ENCODE measurements at places on chromosomes 11 and 22.
A peak's percentile ranks its signal among the peaks of the same experiment; 100 is the strongest.

- no peak for DNase-seq
These were observed 13.1 kb downstream of the OR10W1 start for GRCh38 chr11:58254936-58255335.

DNA sequence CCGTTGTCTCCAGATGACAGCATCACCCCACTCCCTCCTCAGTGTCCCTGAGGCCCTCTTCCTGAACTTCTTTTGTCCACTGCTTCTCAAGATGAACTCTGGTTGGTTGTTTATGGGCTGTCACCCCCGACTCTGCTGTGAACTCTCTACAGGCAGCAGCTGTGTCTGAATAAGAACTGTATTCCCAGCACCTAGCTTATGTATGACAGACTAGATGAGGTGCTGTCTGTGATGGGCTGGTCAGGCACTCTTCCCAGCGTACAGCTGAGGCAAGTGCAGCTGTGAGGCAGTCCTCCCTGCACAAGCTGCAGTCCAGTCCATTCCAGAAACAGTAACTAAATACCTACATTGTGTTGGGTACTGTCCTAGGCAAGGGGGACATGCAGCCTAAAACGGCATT lies 111.4 kb upstream of the PITPNB start:
- DNase-seq: no peak

DNA sequence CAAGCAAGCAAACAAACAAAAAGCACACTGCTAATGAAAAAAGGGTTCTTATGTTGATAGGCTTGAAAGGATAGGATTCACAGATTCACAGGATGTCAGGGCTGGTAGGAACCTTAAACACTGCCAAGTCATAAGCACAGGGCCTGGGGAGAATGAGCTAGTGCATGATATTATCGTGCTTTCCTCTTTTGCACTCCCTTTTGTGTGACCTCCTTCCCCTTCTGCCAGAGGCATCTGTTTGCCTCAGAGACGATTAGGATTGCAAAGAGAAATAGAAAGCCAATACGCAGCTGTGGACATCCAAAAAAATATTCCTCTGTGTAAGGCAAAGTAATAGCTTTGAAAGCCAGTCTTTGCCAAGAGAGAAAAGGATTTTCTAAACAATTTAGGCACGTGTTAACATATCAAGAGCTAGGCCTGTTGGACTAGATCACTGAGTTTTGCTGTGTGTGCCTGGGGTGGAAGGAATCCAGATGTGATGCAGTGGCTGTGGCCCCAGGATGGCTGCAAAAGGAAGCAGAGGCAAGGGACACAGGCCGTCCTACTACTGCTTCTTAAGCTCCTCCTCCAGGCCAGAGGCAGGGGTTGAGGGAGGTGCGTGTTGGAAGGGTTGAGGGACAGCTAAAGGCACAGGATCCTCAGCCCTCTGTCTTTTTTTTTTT lies 30.6 kb downstream of the MCHR1 start:
- DNase-seq: no peak

DNA sequence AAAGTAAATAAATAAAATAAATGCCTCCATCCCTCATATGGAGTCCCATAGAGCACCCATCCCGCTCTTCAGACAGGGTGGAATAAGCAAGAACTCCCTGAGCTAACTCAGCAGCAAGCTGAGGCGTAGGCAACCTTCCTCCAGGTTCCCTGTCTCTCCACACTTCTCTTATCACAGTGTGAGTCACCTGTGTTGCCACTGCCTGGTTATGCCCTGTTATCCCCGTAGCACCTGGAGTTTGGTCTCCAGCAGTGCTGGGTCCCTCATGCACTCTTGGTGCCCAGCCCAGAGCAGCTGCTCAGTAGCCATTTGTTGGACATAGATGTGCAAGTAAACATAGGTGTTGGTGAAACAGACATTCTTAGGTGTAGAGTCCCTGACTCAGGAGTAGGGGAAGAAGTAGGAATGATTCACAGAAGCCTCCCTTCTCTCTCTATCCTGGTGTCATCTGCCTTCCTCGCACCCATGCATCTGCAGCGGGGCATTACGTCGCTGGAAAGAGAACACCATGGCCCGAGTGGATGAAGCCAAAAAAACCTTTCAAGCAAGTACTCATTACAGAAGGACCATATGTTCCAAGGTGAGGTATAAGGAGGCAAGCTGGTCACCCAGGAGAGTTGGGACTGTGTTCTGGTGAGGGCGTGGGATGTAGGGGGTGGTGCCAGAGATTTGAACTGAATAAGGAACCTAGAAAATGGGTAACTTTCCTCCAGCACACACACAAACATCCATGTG lies 56.0 kb downstream of the PISD start:
- DNase-seq: no peak

- no peak for DNase-seq
These were observed 473.0 kb downstream of the BRD1 start for GRCh38 chr22:49354516-49355210.

GRCh38 chr11:9090488-9091043 lies 833 bp downstream of the SCUBE2 start:
- DNase-seq: no peak

DNA sequence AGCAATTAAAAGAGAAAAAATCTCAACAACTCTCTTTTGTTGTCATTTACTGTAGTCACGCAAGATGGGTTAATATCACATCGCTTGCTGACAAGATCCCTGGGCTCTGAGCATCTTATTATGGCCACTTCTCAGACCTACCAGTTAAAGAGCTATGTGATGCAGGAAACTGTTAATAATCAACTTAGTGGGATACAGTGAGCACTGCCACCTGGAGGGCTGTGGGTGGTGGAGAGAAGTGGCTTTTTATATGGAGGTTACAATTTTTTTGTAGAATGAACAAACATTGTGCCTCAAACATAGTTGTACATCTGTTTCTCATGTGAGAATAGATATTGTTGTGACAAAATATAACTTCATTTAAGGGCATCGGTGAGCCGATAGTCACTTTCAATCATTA lies 181.0 kb downstream of the TENM4 start:
- no peak for DNase-seq

GRCh38 chr11:43172477-43172876 lies 139.3 kb upstream of the API5 start:
- no peak for DNase-seq

- DNase-seq: no peak
These were observed 206.1 kb downstream of the PGR start for GRCh38 chr11:100923555-100923954.

GRCh38 chr11:86706338-86707131 lies 34.1 kb upstream of the ME3 start:
- no peak for DNase-seq

GRCh38 chr11:65308281-65308891 lies 6.3 kb upstream of the CDC42EP2 start:
- DNase-seq: no peak

- DNase-seq: peak; percentile 83
These were observed 53.0 kb upstream of the RDX start for GRCh38 chr11:110349138-110349996.

DNA sequence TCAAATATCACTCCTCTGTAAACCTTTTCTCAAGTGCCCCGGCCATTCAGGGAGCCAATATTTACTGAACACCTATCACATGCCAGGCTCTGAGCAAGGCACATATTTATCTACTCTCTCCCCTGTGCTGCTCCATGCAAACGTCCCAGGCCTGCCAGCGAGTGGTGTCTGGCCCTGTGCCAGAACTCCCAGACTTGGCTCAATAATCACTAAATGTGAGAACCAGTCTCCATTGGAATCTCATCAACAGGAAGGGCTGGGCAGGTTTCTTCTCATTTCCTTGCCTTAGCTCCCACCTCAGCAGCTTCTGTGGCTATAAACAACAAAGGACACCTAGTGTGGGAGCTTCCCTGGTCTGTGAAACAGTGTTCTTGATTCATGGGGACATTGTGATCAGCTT lies 21.7 kb downstream of the RASSF10 start:
- no peak for DNase-seq

DNA sequence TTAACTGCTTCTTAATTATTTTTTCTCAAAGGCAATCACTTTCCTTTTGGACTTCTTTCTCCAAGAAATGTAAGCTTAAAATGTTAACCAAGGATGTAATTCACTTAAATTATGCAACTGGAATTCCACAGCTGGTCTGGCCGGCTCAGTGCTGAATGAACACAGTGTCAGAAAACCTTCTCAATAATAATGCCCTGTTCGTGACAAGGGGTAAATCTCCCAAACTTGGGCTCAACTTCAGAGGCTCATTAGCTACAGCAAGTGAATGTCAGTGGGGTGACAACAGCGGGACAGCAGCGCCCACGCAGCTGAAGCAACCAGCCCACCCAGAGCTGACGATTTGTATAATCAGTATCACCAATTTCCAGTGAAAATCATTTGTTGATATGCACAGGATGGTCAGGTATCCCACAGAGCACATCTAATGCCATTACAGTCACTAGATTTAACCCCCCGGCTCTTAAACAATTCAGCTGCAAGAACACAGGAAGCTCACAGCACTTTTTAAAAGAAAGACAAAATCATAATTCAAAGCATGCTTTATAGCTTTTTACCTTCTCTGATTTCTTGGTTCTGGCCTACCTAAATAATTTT lies 704.8 kb downstream of the DLG2 start:
- no peak for DNase-seq

GRCh38 chr11:122071709-122072202 lies 44.3 kb downstream of the BLID start:
- no peak for DNase-seq

GRCh38 chr11:12526789-12527188 lies 147.4 kb upstream of the TEAD1 start:
- DNase-seq: no peak

DNA sequence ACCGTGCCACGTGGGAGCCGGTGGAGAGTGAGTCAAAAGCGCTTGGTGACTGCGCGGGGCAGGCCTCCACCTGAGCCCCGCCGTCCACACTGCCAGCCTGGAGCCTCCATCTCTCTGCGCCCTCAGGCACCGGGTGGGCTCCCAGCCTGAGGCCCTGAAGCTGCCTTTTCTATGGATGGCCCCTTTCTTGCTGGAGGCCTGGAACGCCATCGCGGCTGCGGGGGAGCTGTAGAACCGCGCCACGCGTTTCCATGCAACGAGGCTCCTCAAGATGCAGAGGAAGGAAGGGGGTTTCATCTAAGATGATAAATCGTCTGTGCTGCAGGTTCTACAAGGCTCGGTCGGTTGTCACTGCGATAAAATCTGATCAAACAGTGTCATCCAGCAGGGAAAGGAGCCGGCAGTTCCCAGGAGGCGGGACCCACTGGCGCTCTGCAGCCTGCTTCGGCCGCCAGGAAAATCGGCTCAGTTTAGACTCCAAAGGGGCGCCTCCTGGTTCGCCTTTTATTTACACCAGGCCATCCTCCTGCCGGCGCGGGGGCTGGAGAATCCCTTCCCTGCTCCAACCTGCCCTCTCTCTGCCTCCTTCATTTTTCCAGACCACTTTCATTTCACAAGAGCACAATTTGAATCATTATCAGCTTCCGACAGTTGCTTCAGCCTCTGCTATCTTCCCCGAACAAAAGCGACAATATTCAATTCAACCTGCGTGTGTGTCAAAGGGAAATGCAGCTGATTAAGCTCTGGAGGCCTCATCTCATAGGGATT lies 624.4 kb downstream of the BRD1 start:
- no peak for DNase-seq

DNA sequence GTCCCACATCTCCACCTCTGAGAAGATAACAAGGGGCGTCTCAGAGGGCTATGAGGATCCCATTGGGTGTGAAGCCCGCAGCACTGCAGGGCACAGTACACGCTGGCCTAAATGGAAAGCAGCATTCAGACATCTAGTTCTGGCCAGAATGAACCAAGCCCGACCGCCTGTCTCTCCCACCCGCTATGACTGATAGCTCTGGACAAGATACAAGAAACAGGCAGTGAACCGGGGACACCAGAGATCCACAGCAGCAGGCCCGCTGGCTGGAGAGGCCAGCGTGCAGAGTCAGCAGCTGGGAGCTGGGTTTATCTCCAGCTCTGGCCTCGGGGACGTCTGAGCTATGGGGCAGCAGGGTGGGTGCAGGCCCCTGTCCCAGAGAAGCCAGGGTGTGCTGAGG lies 9.6 kb downstream of the CERK start:
- no peak for DNase-seq

- peak; percentile 38 for DNase-seq
These were observed 1120.5 kb downstream of the BRD1 start for GRCh38 chr22:48706934-48707762.

- DNase-seq: no peak
These were observed 236.8 kb downstream of the MN1 start for GRCh38 chr22:27564806-27565205.

DNA sequence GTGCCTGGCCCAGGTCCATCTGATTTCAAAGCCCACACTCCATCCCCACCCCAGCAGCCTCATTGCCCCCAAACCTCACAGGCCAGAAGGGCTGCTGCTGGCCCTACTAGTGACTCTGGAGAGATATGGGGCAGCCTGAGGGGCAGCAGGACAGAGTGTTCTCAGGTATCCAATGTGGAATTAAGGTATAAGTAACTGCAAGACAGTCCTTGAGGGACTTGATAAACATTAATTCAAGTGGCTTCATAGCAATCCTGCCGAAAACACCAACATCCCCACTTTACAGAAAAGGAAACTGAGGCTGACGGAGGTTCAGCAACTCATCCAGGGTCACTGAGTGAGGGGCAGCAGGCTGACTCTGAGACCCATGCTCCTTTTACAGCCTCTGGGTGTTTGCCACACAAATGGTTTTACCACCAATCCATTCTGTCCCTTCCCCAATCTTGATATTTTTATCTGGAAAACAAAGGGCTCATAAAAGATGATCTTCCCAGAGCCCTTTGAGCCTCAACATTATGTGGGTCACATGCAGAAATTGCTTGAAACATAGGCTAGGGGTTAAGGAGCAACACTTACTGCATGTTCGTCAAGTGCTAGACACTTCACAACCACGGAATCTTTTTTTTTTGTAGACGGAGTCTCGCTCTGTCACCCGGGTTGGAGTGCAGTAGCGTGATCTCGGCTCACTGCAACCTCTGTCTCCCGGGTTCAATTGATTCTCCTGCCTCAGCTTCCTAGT lies 2.3 kb downstream of the NIPSNAP1 start:
- no peak for DNase-seq

GRCh38 chr11:15901054-15901453 lies 455.3 kb downstream of the SOX6 start:
- no peak for DNase-seq

DNA sequence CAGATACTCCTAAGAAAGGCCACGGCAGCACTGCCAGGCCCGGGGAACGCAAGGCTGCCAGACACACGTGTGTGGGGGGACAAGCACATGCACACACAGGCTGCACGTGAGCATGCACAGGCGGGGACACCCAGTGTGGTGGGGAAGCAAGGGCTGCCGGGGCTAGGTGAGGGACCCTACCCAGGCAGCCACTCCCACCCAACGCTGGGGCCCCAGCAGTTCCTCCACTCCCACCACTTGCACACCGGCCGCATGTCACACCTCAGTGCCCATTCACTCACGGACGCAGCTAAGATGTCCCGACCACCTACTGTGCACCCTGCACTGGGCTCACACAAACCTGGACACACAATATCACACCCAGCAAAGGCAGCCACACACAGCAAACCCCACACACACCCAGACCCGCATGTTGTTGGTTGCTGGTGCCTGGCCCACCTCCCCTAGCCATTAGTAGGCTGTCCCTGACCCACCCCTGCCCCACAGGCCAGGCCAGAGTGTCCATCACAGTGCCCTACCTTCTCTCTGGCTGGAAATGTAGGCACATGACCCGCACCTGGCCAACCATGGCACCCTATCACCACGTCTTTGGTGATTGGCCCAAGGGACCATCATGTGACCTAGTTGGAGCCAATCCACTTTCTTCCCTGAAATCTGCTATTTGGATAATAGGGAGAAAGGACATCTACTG lies 8.8 kb downstream of the SSTR3 start:
- peak; percentile 52 for DNase-seq

- DNase-seq: no peak
These were observed 306.6 kb upstream of the TENM4 start for GRCh38 chr11:79747406-79747805.

Measured in activated naive CD4-positive, alpha-beta T cell treated with anti-CD3 and anti-CD28 coated beads, Interleukin-2, amount 50 U/mL, for 72 hours (primary cell).